Activated CD4-positive, alpha-beta T cell treated with anti-CD3 and anti-CD28 coated beads, Interleukin-2, amount 10 ng/mL, durations not matched to agents 7 days and 5 days (primary cell): ENCODE measurements at places on chromosomes 12 and 14. TPM values are rescaled to one million over a fixed set of nuclear protein-coding genes. Genes with fewer than 3 reads are reported as not detected.
A peak's percentile ranks its signal among the peaks of the same experiment; 100 is the strongest.

Gene SOAT2
- 1.7 TPM for total RNA-seq

DNA sequence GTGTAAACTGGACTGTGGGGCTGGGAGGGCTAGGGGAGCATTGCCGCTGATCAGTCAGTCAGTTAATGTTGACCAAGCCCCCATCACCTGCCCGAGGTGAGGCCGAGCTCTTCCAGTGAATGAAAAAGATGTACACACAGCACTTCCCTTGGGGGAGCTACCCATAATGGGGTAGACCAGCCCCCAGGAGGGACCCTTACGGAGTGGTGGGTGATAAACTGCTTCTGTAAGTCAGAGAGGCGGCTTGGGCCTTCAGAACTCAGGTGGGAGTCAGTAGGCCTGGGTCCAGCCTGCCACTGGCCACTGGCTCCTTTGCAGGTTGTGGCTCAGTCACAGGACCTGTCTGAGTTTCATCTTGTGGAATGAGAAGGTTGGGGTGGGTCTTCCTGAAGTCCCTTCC is 43.5 kb downstream of the TSPAN9 start:
- DNase-seq = no peak

GRCh38 chr14:21626491-21627230 is 8.1 kb downstream of the OR10G2 start:
- no peak for DNase-seq

DNA sequence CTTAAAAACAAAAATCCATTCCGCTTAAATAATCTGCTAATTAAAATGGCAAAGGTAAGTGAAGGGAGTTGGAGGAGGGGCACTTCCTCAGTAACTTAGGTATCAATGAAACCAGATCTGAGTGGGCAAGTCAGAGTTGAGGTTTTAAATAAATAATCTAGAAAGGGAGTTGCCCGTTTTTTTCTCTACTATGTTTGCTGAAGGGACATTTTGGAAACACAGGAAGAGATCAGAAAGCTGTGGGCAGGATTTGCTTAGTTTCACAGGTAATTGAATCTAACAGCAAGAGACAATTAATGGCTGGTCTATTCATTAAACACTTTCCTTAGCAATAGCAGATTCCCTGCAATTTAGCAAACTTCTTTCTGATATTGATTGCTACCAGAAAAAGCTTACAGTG is 186.0 kb upstream of the ABCD2 start:
- DNase-seq = no peak

Gene NFATC4
- total RNA-seq = not detected

DNA sequence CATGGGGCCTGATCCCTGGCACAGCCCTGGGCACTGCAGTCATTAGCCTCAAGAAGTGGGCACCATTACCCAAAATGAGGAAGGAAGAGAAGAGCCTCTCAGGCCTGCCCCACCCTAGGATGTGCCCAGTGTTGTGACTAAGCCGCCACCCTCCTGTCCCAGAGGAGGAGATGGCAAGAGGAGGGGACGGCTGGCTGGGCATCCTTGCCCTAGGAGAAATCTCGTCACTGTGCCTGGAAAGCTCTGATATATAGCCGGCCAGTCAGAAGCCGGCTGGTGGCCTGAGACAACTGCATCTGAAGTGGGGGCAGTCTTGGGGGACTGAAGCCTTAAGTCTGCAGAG is 115.2 kb downstream of the LGMN start:
- DNase-seq = no peak

DNA sequence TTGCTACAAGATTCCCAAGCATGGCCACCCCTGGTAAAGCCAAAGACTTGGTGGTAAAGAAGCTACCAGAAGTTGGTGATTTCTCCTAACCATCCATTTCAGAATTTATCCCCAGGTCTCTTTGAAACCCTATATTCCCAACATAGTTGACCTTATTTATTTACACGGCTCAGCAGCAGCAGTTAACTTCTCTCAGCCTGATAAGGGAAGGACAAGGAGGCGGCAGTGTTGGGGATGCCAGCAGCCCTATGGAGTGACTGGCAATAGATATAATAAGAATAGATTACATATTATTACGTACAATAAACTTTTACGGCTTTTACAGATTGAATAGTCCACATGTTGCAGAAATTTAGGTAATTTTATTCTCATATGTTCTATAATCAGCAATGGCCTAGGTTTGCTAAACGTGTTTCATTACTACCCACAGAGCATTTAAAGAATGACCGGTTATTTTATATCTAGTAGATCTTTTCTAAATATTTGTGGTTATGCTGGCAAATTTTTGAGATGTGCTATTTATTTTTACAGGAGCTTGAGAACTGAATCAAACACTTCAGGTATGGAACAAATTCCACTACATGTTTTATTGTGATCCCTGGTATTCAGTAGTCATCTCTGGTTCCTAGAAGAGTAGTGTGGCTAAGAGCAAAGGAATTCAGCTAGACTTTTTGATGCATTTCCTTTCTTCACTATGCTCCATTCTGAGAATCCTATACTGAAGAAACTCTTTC is 19.8 kb upstream of the PALS1 start:
- DNase-seq = no peak

GRCh38 chr12:65603438-65604351 is 220.6 kb upstream of the HMGA2 start:
- no peak for DNase-seq

DNA sequence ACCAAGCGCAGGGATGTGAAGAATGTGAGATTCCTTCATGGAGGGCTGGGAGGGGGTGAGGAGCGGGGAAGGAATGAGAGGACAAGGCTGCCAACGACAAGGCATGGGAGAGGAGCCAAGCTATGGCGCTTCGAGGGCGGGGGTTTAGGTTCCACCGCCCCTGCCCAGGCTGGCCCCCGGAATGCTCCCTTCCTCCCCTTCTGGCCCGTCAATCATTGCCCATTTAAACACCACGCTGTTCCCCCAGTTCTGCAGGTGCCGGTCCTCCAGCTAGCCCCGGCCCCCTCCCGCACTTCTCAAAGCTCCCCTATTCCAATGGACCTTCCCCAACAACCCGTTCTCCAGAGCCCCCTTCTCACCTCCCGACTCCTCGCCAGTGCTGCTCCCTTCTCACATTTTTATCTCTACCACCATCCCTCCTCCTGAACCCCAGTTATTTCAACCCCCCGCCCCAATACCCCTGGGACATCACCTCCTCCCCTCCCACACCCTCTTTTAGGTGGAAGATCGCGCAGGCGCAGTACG is 428 bp downstream of the RNF41 start:
- DNase-seq = no peak

- DNase-seq = no peak
These were observed 14.8 kb downstream of the SLC25A29 start for GRCh38 chr14:100291305-100292075.

DNA sequence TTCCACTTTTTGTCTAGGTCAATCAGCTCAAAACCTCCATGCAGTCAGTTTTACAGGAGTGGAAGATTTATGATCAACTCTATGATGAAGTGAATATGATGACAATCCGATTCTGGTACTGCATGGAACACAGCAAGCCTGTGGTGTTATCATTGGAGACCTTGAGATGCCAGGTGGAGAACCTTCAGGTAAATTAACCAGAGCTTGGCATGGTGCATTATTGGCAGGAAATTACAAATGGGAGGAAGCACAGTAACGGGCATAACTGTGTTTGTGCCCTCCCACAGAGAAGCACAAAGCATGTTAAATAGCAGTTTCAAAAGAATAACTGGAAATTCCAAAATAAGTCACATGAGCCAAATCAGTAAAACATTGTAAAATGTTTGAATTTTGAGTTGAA is 135.6 kb downstream of the ESR2 start:
- DNase-seq = no peak

DNA sequence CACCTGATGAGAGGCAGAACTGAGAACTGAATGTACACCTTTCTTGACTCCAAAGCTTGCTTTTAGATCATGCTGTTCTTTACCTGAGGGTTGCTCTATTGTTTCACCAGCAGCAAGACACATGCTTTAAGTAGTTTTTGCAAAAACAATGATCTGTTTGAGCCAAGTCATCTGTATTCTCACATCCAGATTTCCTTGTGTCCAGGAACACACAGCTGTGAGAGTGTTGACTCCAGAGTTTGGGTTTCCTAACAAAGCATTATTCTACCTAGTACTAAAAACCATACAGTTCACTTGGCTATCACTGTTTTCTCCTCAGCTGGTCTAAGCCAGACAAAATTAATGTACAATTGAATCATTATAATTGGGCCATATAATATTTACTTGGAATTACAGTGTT is 120.4 kb downstream of the STAB2 start:
- DNase-seq = no peak

DNA sequence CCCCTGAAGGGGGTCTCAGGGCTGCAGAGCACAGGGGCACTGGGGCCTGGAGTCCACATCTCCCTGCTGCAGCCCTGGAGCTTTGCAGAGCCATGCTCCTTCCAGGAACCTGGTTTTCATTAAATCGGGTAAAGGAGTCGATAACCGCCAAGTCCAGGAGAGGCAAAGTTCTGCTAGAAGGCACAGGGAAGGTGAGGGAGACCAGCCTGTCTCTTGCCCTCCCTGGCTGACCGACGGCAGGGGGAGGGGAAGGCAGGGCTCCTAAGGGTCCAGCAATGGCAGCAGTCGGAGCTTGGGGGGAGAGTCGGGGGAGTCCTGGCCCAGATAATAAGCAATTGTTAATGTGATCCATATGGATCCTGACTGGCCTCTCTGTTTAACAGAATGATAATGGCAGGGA is 3.0 kb downstream of the FIGNL2 start:
- no peak for DNase-seq

DNA sequence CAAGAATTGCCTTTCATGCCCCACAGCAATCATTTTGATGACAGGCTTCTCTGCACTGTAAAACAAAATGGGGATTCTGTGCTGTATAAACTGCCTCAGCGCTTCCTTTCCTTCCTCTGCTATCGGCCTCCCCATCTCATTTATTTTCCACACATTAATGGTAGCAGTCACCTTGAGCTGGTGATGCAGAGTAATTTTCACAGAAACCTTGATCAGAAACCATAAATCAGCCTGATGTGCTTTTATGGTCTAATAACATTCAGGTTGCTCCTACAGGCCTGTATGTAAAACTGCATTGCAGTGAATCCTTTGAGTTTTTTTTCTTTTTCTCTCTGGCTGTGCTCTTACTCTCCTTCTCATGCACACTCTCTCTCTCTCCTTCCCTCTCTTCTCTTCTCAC is 578.4 kb upstream of the STXBP6 start:
- no peak for DNase-seq

Gene GRIN2B
- total RNA-seq = not detected

Gene SCN8A
- total RNA-seq = 0.67 TPM

DNA sequence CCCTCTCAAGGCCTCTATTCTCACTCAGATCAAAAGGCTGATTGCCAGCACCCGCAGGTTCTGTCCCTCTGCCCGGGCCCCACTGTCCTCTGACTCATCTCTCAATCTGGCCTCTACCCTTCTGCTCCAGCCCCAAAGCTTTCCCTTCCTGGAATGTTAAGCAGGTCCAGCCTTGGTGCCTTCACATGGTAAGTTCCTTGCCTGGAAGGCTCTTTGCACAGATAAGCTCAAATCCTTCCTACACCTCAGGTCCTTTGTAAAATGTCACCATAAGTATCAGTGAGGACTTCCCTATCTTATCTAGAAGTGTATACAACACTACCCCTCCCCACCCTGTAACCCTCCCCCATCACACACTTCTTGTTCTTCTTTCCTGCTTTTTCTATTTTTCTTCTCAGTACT is 22.2 kb downstream of the LPCAT3 start:
- DNase-seq = no peak

GRCh38 chr14:94267352-94267751 is 25.7 kb downstream of the SERPINA10 start:
- DNase-seq = no peak

GRCh38 chr12:123445388-123446332 is 9.2 kb upstream of the RILPL2 start:
- DNase-seq = no peak

Gene TAS2R7
- not detected for total RNA-seq

DNA sequence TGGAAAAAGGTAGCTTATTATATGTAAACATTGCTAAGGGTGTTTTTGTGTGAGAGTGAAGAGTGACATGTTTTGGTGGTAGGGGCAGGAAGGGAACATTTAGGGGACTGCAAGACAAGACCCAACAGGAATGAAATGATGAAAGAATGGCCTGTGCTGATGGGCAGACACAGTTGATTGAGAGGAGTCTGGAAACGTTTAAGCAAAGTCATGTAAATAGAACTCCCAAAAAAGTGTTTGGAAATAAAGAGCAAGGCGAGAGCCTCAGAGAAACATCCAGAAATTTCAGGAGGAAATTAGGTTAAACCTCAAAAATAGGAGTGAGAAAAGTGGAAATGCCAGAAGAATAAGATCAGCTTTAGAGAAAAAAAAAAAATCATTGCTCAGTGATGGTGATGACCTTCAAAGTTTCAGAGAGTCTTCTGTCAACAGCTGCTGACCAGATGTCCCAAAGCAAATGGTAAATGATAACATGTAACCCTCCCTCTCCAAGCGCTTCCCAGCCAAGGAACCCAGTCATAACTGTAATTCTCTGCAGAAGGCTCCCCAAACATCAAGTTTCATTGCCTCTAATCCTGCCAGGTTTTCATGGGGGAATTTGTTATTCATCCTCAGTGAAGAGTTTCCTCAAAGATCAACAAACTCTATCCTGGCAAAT is 223.2 kb upstream of the FAR2 start:
- no peak for DNase-seq

DNA sequence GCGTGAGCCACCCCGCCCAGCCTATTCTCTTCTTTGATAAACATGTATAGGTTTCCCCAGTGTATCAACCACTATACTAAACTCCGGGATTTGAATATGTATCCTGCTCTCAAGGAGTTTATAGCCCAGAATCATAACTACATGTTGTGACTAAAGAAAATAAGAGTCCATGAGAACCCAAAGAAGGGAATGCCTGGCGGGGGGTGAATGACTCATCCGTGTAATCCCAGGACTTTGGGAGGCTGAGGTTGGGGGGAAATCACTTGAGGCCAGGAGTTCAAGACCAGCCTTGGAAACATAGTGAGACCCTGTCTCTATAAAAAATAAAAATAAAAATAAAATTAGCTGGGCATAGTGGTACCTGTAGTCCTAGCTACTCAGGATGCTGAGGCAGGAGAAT is 57.2 kb downstream of the SIX6 start:
- DNase-seq = no peak

DNA sequence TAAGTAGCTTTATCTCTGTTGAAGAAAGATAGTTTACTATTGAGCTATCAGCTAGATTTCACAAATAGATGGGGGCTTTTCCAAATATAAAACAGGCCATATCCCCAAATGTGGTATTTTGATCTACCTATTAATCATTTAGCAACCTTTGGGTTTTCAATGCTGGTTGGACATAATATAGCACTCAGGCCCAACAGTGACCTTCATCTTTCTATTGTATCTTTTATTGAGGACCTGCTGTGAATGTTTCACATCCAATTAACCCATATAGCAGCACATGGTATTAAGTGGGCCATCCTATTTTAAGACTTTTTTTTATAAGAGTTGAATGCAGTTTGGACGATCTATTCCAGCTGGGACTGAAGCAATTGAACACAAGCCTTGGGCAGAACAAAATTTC is 10.0 kb upstream of the NR1H4 start:
- no peak for DNase-seq

- peak; percentile 55 for DNase-seq
These were observed 2.7 kb upstream of the GALNT6 start for GRCh38 chr12:51393676-51394545.

Gene CRIP2
- total RNA-seq = 0.64 TPM
